Lower lobe of right lung (tissue), 2 donors: ENCODE measurements at places on chromosomes 1 and 21. TPM values are rescaled to one million over a fixed set of nuclear protein-coding genes. Genes with fewer than 3 reads are reported as not detected.

DNA sequence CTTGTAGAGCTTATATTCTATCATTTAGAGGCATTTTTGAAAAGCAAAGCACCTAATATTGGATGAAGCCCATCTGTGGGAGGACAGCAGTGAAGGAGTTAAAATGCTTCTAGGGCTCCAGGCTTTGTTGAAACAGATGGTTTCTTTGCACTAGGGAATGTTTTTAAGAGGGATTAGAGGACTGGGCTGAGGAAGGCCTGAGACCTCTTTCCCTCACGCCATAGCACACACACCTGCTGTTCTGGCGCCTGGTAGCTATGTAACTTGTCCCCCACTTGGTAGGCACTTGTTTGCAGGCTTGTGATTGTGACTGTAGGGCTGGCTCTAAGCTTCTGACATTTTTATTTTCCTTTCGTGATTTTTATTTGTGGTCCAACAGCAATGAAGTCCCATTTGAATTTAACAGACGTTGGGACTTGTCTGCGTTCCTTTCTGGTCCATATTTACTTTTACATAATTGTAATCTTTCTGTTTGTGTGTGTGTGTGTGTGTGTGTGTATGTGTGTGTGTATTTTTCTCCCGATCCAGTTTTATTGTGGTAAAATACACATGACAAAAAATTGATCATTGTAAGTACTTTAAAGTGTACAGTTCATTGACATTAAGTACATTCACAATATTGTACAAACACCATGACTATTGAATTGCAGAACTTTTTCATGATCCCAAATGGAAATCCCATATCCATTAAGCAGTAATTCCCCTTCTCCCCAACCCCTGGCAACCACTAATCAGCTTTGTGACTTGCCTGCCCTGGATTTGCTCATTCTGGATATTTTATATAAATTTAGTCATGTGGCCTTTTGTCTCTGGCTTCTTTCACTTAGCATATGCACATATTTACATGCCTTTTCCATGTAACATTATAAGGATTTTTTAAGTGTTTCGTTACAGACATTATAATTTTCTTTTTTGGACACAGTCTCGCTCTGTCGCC is 33.5 kb upstream of the MACF1 start:
- no peak for DNase-seq

DNA sequence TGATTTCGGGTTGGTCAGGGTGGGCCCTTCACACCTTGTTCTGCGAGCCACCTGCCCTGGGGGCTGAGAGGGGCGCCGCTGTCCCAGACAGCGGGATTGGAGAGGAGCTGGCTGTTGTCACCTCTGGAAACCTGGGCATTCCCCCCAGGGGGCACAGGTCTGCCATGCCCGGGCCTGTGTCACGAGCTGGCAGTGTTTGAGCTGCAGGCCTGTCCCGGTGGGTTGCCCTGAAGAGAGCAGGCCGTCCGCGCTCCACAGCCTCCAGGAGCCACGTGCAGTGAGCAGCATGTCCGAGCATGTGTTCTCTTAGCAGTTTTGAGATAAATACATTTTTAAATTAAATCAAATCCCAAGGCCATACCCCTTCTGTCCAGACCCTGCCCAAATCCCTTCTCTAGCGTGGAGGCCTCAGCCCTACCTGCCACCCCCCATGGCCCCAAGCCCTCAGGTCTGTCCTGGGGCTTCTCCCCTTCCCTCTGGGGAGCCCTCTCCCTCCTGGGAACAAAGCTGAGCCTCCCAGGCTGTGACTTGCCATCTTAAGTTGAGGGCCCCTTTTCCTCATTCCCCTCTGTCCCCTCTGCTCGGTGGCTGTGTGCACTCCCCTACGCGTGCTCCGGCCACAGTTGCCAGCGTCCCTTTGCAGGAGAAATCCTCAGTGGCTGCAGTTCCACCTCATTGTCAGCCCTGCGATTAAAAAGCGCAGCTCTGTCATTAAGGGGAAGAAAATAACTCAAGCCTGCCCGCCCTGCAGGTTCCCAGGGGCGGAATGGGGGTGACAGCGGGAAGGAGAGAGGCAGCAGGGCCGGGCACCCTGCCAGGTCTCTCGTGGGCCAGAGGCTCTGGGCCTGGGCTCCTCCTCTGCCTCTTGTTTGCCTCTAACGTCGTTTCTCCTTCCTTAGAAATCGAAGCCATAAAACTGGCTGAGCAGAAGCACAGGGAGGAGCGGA is 26.6 kb downstream of the SLX9 start:
- DNase-seq, result peak; percentile 71

- DNase-seq, result no peak
Observed at GRCh38 chr1:68331117-68331865, 99.0 kb upstream of the WLS start.

DNA sequence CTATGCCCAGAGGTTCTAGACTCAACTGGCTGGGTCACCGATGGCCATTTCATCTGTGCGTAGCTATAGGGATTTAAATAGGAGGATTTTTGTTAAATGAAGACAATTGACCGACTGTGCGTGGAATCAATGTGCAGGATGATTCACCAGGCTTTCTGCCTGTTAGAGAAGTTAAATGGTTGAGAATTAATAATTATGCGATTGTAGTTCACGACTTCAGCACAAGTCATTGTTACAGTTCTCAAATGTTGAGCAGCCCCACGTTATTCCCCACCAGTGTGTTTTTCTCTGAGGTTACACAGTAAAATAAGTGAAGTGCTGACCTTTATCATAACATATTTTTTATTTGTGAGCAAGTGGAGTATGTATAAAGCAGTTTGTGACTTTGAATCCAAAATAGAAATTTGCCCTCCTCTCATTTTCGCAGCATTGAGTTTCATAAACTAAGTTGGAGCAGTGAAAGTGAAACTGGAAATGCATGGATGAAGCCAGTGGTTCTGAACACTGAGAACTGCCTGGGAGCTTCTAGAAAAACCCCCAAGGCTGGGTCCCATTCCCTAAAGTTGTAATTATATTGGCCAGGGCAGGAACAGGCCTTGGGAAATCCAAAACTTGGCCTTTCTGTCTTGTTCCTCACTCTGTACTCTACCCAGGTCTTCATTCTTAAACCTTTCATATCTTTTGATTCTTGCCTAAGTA is 102.6 kb downstream of the GALNT2 start:
- no peak for DNase-seq

DNA sequence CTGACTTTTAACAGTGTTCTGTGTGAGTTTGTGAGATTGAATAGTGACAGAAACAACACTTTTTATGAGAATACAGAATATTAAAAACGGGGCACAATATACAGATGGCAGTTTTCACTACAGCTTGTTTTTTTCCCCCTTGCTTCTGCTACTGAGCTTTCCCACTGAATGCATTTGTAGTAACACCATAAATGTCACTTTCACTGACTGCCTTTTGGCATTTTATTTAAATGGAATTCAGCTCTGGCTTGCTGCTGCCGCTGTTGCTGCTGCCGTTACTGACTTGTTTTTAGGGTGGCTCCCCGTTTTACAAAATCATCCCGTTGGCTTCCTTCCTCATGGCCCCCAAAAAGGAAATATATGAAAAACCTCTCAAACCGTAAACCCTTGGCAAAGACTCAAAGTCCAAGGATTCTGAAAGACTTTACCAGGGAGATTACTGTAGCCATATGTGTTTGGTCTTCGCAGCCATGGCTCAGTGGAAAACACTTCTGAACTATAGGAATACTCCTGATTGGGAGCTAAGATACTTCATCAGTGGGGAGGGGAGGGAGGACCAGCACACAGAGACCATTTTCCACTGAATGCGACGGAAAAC is 151.0 kb downstream of the NUF2 start:
- DNase-seq, result no peak

- no peak for DNase-seq
Observed at GRCh38 chr1:208172423-208173145, 71.6 kb downstream of the PLXNA2 start.

- peak; percentile 18 for DNase-seq
Observed at GRCh38 chr1:11051781-11052511, 4.9 kb upstream of the MASP2 start.

GRCh38 chr1:103247517-103247916 is 139.2 kb upstream of the COL11A1 start:
- no peak for DNase-seq

DNA sequence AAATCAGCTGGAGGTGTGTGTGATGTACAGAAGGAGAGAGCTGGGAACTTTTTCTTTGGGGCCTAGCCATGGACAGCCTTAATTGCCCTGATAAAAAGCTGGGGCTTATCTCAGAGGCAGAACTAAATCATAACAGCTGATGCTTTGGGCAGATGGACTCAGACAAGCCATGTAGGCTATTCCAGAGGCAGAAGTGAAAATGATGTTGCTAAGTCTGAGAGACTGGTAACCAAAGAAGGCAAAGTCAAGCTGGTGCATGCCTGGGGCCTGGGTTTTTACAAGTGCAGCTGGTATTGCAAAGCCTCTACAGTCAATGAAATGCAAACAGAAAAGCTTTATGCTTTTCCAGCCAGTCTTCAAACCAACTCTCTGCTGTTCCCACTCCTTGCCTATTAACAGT is 39.0 kb upstream of the LMX1A start:
- no peak for DNase-seq

DNA sequence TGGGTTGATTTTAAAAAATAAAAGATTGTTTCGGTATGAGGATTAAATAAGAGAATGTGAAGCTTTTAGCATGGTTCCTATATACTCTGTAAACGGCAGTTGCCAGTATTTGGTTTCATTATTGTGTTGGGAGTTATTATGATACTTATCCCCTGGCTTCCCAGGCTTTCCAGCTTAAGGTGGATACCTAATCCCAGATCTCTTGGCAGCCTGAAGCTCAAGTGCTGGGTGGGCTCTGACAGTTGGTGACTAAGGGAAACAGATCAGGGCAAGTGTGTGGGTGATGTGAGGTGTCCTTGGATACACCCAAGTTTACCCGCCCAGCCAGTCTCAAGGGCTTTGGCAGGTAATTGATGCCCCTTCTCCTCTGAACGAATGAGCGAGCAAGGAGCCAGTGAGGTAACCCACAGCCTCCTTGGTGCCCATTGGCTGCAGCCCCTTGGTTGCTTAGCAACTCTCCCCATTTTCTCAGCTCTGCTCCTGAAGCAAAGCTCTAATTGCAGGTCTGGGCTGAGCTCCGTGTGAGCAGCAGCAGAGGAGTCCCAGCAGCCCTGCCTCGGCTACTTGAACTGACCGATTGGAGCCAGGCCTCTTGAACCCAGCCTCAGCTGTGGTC is 6.1 kb downstream of the IPO13 start:
- DNase-seq, result no peak

GRCh38 chr1:67159233-67159632 is 7.0 kb upstream of the IL23R start:
- no peak for DNase-seq

- no peak for DNase-seq
Observed at GRCh38 chr1:100893718-100894117, 924 bp downstream of the EXTL2 start.

GRCh38 chr1:236516929-236517704 is 6.7 kb upstream of the LGALS8 start:
- DNase-seq, result no peak

DNA sequence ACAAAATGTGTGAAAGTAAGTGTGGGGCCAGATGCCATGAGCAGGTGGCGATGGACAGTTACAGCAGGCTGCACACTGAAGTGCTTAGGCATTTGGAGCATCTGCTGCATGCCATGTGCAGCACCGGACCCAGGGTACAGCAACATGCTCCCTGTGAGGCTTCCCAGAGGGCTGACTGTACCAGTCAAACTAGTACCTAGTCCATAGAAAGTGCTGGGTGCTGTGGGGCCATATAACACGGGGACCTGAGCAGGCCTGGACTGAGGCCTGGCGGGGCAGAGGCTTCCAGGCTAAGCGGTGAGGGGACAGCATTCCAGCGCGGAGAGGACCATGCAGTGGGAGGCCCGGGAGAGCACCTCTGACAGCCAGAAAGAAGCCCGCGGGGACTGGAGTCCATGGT is 29.9 kb upstream of the PKP1 start:
- DNase-seq, result no peak

DNA sequence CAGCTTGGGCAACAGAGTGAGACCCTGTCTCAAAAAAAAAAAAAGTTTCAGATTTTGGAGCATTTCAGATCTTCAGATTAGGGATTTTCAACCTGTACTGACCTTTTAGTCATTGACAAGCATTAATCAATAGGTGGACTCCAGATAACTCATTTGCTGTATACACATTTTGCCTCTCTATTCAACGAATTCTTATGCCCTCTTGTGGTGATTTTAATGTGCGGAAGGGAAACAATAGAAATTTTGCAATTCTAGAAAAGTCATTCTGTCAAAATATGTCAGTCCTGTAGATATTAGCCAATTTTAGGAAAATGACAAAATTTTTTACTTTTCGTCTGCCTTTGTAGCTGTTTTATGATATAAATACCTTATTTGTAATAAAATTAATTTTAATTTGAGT is 11.6 kb upstream of the OR2G2 start:
- DNase-seq, result no peak

DNA sequence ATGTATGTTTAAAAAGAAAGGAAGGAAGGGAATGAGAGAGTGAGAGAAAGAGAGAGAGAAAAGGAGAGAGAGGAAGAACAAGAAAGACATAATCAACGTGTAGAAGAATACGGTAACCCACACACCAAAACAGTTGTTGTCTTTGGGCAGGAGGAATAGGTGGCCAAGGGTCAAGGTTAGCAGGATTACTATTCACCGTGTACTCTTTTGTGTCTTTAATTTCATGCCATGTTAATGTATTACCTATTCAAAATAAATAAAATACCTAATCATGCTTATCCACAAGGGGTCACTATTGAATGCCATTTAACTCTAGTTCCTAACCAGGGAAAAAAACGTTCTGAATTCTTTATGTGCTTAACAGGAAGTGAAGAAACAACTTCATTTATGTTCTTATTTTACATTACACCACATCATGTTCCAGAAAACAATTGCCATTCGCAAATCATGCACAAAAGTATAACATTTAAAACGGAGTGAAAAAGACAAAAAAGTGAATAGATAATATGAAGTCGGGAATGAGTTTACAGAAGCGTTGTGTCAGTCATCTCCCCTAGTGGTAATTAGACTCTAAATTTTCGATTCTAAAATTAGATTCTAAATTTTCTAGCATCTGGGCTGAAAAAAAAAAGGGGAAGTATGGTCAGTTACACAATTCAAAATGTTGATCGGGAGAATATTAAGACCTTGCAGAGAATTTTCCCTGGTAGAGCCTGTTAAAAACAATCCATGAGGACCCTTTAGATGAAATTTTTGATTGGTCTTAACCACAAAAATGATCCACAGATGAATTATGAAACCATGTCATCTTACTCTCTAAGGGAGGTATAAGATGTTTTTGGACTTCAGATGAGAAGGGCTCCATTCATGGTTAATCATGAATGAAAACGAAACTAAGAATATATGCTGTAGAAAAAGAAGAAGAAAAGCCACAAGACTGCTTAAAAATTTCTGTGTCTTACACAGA is 700 bp upstream of the KMO start:
- no peak for DNase-seq

Gene CELA2A
- not detected for total RNA-seq

Gene EPHA8
- not detected for total RNA-seq

Gene OR2L13
- not detected for total RNA-seq

Gene SFN
- 47.5 TPM for total RNA-seq

Gene AMY2A
- total RNA-seq, result not detected

Gene ACTN2
- total RNA-seq, result 1.9 TPM

Gene GPR153
- 16.6 TPM for total RNA-seq

Gene CFAP410
- 20.3 TPM for total RNA-seq

Gene PRAMEF1
- not detected for total RNA-seq

Gene KRTAP10-9
- not detected for total RNA-seq

Gene RXRG
- 8.4 TPM for total RNA-seq
